ENCODE measurements at places on chromosomes 1 and 21.

DNA sequence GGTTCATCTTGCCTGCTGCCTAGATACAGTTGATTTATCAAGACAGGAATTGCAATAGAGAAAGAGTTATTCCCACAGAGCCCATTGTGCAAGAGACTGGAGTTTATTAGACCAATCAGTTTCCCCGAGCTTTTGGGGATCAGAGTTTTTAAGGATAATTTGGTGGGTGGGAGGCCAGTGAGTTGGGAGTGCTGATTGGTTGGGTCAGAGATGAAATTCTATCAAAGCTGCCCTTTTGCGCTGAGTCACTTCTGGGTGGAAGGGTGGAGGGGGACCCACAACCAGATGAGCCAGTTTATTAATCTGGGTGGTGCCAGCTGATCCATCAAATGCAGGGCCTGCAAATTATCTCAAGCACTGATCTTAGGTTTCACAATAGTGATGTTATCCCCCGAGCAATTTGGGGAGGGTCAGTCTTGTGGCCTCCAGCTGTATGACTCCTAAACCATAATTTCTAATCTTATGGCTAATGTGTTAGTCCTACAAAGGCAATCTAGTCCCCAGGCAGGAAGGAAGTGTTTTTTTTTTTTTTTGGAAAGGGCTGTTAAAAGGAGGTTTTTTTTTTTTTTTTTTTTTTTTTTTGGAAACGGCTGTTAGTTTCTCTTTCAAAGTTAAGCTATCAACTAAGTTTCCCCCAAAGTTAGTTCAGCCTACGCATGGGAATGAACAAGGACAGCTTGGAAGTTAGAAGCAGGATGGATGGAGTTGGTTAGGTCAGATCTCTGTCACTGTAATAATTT, 7.4 kb downstream of the SLC16A4 start:
- no peak for DNase-seq

GRCh38 chr1:74908131-74908530, 175.2 kb downstream of the TYW3 start:
- DNase-seq = no peak

- no peak for DNase-seq
Measured at GRCh38 chr21:15552914-15553494, 176.8 kb upstream of the USP25 start.

DNA sequence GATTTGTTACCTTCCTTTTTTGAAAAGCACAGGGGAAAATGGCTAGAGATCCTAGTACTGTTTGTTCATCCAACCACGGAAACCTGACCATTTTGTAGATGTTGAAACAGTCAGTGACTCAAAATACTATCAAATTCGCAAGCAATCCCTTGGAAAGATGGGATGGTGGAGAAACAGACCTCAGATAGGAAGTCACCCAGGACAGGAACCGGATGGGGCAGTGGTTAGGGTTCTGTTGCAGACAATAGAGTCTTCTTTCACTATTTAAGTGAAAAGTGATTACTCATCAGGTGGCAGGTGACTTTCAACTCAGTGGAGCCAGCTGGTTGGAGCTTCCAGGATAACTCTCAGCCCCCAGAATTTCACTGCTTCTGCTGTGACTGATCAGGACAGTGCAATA, 17.0 kb downstream of the LHX4 start:
- peak; percentile 33 for DNase-seq

- DNase-seq = peak; percentile 28
Measured at GRCh38 chr21:24955275-24955961, 651.9 kb downstream of the MRPL39 start.

- DNase-seq = no peak
Measured at GRCh38 chr21:18630446-18630845, 226.9 kb upstream of the TMPRSS15 start.

GRCh38 chr1:216310776-216311175, 112.5 kb downstream of the USH2A start:
- peak; percentile 97 for DNase-seq

- no peak for DNase-seq
Measured at GRCh38 chr1:69551476-69552324, 16.0 kb upstream of the LRRC7 start.

DNA sequence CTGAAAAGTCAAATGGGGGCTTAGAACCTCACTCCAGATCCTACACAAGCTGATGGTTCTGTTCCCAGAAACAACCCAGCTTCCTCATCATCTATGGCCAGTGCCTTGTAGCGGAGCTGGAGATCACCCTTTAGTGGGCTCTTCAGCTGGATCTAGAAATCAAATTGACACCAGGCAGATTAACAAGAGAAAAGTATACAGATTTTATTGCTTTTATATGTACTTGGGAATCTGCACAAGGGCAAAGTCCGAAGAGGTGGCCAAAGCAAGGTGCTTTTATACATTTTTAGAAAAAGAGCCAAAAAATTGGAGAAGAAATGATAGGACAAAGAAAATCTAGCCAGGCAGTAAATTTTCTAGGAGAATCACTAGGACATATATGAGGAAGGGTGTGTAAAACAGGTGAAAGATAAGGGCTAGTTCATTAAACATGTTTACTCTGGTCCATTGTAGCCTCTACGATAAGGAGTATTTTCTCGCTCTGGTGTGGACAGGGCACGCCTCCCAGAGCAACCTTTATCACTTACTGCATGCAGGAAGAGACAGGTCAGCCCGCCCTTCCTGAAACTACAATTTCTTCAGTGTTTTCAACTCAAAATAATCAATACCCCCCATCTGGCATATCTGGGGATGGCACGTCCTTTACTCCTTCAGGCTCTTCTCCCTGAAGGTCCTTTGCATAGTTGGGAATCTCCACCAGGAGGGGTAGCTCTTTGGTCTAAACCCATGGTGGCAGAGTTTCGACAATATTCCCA, 14.0 kb upstream of the LGALS8 start:
- DNase-seq = no peak

- DNase-seq = peak; percentile 35
Measured at GRCh38 chr1:14745001-14745720, 146.7 kb downstream of the KAZN start.

- DNase-seq = peak; percentile 62
Measured at GRCh38 chr1:177945943-177946650, 23.8 kb downstream of the SEC16B start.

Data from NCI-H69 (cell line).